ENCODE measurements at places on chromosomes 3 and 15.

- no peak for DNase-seq
Measured at GRCh38 chr3:158420654-158421396, 150.2 kb upstream of the MLF1 start.

DNA sequence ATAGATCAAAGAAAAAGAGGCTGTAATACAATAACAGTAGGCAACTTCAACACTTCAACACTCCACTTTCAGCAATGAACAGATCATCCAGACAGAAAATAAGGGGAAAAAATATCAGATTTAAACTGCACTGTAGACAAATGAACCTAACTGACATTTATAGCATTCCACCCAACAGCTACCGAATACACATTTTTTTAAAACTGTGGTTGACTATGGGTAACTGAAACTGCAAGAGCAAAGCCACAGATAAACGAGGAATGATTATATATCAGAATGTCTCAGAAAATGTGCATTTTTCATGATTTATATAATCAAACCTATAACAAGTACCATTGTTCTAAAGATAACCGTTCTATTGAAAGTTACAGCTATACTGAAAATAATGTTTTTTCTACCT is 514.9 kb upstream of the DPPA4 start:
- DNase-seq = no peak

GRCh38 chr3:49277383-49277775 is 347 bp upstream of the C3orf62 start:
- no peak for DNase-seq

- no peak for DNase-seq
Measured at GRCh38 chr3:58059349-58060321, 51.4 kb downstream of the FLNB start.

DNA sequence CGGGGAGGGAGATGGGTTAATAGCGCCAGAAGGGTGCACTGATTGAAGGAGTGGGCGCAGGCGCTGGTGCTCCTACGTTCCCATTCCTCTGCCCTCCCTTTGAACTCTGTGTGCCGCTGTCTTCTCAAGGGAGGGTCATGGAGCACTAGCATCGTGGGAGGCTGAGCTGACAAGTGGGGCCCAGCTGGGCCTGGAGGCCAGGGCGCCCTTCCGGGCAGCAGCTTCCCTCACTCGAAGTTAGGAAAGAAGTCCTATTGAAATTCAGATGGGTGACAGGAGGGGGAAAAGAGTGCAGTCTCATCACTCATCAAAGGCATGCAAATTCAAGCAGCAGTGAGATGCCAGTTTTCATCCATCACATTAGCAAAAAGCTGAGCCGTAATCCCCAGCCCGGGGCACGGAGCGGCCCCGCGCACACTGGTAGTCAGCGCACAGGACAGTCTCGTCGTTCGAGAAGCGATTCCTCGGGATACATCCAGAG is 128.2 kb downstream of the LRRK1 start:
- no peak for DNase-seq

GRCh38 chr3:100993309-100993708 is at the start of gene ABI3BP:
Gene ABI3BP, minus strand, starts transcription at chr3:100993421. Its CDS starts 37 bp downstream, at chr3:100993384.
- DNase-seq = no peak

GRCh38 chr3:146555311-146555710 is 10.9 kb upstream of the PLSCR1 start:
- no peak for DNase-seq
